ENCODE measurements at places on chromosomes 12 and 14. TPM values are rescaled to one million over a fixed set of nuclear protein-coding genes. Genes with fewer than 3 reads are reported as not detected.

The TAS2R50 gene
- not detected for polyA plus RNA-seq

DNA sequence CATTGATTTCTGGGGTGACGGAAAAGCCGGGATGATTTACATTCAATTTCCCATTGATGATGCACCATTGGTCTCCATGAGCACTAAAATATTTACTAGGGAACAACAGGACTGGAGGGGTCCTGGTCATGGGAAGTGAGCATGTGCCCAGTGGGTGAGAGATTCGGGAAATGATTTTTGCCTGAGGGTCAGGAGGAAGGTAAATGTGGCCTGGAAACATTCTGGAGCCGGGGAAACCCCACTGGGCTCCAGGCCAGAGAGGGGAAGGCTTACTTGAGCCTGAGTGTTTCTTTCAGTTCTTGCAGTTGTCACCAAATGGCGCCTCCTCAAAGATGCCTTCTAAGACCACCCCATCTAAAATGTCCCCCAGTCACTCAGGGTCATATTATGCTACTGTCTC is 532.3 kb upstream of the TBX3 start:
- DNase-seq = peak; percentile 32

GRCh38 chr12:3231399-3231876 is 154.3 kb downstream of the TSPAN9 start:
- peak; percentile 72 for DNase-seq

DNA sequence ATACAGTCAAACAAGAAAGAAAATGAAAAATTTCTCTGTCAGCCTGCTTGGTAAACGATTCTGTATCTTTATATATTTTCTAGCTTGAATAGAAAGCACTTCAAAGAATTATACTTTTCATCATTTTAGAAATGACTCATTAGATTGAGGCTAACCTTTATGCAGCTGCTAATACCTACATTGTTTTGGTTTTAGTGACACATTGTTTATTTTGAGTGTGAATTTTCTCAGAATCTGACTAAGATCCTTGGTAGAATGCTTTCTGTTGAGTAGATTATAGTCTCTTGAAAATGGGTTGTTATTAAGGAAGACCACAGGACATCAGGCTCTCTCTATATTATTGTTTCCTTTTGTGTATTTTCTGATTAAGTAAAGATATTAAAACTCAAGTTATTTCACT is at the start of gene PMCH:
PMCH (minus strand) TSS at position 45 of the 400 bp plus-strand sequence. CDS start 63 bp downstream, outside the sequence.
- DNase-seq = no peak

DNA sequence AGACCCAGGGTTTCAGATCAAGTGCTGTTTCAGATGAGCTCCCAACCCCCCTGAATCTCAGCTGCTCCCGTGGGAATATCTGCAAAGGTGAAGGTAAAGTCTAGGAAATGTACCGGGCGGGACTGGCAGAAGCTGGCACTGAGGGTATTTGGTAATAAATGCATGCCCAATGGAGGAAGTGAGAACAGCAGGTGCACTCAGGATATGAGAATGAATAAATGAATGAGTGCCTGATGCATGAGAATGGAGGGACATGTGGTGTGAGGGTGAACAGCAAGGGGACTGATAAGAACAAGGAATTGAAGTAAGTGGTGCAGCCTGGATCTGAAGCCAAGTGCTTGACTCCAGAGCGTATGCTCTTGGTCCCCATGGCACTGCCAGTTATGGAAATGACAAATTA is 11.6 kb downstream of the RAPGEF3 start:
- no peak for DNase-seq

- no peak for DNase-seq
Measured at GRCh38 chr14:69059658-69060623, 80.8 kb upstream of the ACTN1 start.

- DNase-seq = no peak
Measured at GRCh38 chr12:62915204-62915529, 19.8 kb downstream of the PPM1H start.
